Smooth muscle cell of the coronary artery (primary cell): ENCODE measurements at places on chromosomes 2 and 18. TPM values are rescaled to one million over a fixed set of nuclear protein-coding genes. Genes with fewer than 3 reads are reported as not detected.

Gene TRABD2A
- total RNA-seq: 0.98 and 8.9 TPM in 2 replicates

Gene ASB18
- total RNA-seq: not detected in 2 replicates

Gene XIRP2
- total RNA-seq: under 0.01 TPM in 1 of 2 replicates, not detected in the other

Gene GCKR
- 0.12 and 3.5 TPM in 2 replicates for total RNA-seq

Gene HOXD4
- 0.08 TPM in 1 of 2 replicates, not detected in the other for total RNA-seq

Gene ID2
- 54.9 and 138 TPM in 2 replicates for total RNA-seq

Gene C2orf66
- 0.08 TPM in 1 of 2 replicates, not detected in the other for total RNA-seq

Gene CD226
- total RNA-seq: 0.15 and 0.23 TPM in 2 replicates

Gene IL36RN
- not detected in 2 replicates for total RNA-seq

Gene SERPINB12
- total RNA-seq: not detected in 2 replicates
